Left lung (tissue), 14 donors: ENCODE measurements at places on chromosomes 12 and 14. TPM values are rescaled to one million over a fixed set of nuclear protein-coding genes. Genes with fewer than 3 reads are reported as not detected.

DNA sequence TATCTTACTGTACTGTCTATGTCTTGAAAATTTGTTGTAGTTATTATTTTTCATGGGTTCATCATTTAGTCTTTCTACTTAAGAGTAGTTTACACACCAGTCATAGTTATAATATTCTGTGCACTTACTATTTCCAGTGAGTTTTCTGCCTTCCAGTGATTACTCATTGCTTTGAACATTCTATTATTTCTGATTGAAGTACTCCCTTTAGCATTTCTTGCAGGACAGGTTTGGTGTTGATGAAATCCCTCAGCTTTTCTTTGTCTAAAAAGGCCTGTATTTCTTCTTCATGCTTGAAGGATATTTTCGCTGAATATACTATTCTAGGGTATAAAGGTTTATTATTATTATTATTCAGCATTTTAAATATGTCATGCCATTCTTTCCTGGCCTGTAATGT is 66.8 kb downstream of the TSPAN8 start:
- H3K4me3 ChIP-seq = no peak overlapping the region
- H3K27me3 ChIP-seq = no peaks in the 10 kb centered on the region
- H3K27ac ChIP-seq = no peak overlapping the region
- no peaks in the 10 kb centered on the region for H3K36me3 ChIP-seq
- no peaks in the 10 kb centered on the region for H3K4me1 ChIP-seq

DNA sequence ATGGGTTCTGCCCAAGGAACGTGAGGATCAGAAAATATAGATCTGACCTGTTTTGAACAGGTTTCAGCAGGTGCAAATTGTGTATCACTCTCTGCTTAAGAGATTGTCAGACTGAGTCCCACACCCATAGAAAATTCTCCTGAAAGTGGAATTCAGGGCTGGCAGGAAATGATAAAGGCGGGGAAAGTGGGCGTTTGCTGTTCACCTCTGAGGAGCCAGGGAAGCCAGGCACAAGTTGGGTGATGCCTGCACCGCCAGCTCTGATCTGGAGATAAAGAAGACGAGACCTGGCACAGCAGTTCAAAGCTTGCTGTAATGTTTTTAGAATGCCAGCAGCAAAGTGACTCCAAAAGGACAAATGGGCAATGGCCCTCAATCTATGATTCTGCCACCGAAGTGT is 356.5 kb upstream of the SOX5 start:
- H3K27me3 ChIP-seq = no peaks in the 10 kb centered on the region
- H3K4me3 ChIP-seq = no peak overlapping the region
- no peaks in the 10 kb centered on the region for H3K36me3 ChIP-seq
- no peaks in the 10 kb centered on the region for H3K4me1 ChIP-seq
- H3K27ac ChIP-seq = no peak overlapping the region

DNA sequence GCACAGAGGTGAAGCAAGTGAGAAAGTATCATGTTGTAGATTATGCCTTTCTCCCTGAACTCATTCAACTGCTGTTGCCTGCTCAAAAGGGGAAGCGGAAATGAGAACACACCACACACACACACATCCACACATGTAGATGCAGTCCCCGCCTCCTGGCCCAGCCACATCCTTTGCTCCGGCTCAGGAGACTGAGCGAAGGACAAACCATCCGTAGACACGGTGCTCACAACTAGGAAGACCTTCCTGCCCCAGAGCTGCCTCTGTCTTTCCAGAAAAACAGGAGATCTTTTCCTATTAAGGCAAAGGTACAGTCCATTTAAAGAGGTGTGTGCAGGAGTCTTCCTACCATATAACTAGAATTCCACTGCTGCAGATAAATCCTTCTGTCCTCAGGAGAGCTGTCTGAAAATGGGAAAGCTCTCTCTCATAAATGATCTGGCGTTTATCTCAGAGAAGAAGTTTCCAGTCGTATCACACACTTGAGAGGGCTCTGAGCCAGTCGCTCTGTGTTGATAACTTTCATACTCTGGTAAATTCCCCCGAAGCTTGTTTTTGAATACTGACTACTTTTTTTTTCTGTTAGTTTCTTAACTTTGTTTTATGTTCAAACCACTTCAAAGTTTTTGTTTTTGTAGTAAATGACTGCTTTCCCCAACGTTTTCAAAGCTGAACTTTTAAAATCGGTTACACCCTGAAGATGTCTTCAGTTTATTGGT is at the start of gene TESPA1:
TESPA1 (minus strand) TSS at position 105 of the 719 bp plus-strand sequence. CDS start 10,200 bp downstream, outside the sequence.
- H3K4me1 ChIP-seq = peaks cover 6% of the 10 kb centered on the region
- H3K27me3 ChIP-seq = no peaks in the 10 kb centered on the region
- H3K4me3 ChIP-seq = no peak within 1 kb of the TSS
- H3K27ac ChIP-seq = no peak within 1 kb of the TSS
- H3K36me3 ChIP-seq = no peaks in the 10 kb centered on the region

GRCh38 chr14:104874571-104875411 is 9.7 kb downstream of the CEP170B start:
- H3K4me1 ChIP-seq = peaks cover 7% of the 10 kb centered on the region
- H3K27me3 ChIP-seq = no peaks in the 10 kb centered on the region
- peaks cover 18% of the 10 kb centered on the region for H3K36me3 ChIP-seq
- H3K27ac ChIP-seq = no peak overlapping the region
- DNase-seq = peak; percentile 60
- H3K4me3 ChIP-seq = no peak overlapping the region

GRCh38 chr14:24741871-24742270 is 107.9 kb upstream of the GZMB start:
- DNase-seq = no peak
- no peaks in the 10 kb centered on the region for H3K36me3 ChIP-seq
- H3K4me3 ChIP-seq = no peak overlapping the region
- H3K27ac ChIP-seq = no peak overlapping the region

DNA sequence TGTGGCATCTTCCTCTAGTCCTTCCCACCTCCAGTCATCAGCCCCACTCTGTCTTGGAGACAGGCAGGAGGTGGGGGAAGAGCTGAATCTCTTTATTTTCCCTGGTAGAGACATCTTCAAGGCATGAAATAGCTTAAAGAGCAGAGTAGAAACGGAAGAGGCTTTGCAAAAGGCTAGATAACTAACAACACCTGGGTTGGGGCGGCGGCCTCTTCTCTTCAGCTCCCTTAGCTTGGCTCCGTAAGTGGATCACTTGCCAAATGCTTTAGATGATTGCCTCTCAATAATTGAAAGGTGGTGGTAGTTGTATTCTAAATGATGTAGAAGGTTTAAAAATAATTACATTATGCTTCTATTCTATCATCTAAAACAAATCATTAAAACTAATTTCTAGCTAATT is 36.1 kb downstream of the SSPN start:
- H3K36me3 ChIP-seq = no peaks in the 10 kb centered on the region
- no peak for DNase-seq

GRCh38 chr14:68506021-68506644 is 286.7 kb downstream of the ZFP36L1 start:
- peak overlapping the region; percentile 67 for H3K27ac ChIP-seq
- peak; percentile 75 for DNase-seq
- peaks cover 22% of the 10 kb centered on the region for H3K4me1 ChIP-seq
- no peak overlapping the region for H3K4me3 ChIP-seq

- H3K4me3 ChIP-seq = no peak overlapping the region
- H3K36me3 ChIP-seq = no peaks in the 10 kb centered on the region
- no peaks in the 10 kb centered on the region for H3K27me3 ChIP-seq
- no peaks in the 10 kb centered on the region for H3K4me1 ChIP-seq
Observed at GRCh38 chr14:77014004-77014604, 14.4 kb downstream of the IRF2BPL start.

FAM222A gene
- total RNA-seq = 3.1 TPM

- no peaks in the 10 kb centered on the region for H3K4me1 ChIP-seq
- H3K27ac ChIP-seq = no peak overlapping the region
- H3K36me3 ChIP-seq = no peaks in the 10 kb centered on the region
- no peak for DNase-seq
- no peaks in the 10 kb centered on the region for H3K27me3 ChIP-seq
Observed at GRCh38 chr12:106049105-106049504, 89.6 kb downstream of the NUAK1 start.

GRCh38 chr12:104410786-104411185 is 46.0 kb upstream of the CHST11 start:
- H3K4me1 ChIP-seq = no peaks in the 10 kb centered on the region
- H3K4me3 ChIP-seq = no peak overlapping the region
- no peaks in the 10 kb centered on the region for H3K27me3 ChIP-seq
- H3K27ac ChIP-seq = no peak overlapping the region

- H3K4me3 ChIP-seq = no peak overlapping the region
- H3K4me1 ChIP-seq = peaks cover 15% of the 10 kb centered on the region
- H3K27ac ChIP-seq = peak overlapping the region; percentile 61
Observed at GRCh38 chr14:75401361-75401760, 26.5 kb upstream of the JDP2 start.

- peaks cover 25% of the 10 kb centered on the region for H3K36me3 ChIP-seq
- no peak overlapping the region for H3K4me3 ChIP-seq
- no peaks in the 10 kb centered on the region for H3K4me1 ChIP-seq
- no peak for DNase-seq
Observed at GRCh38 chr12:14910090-14910915, 24.6 kb upstream of the MGP start.

DNA sequence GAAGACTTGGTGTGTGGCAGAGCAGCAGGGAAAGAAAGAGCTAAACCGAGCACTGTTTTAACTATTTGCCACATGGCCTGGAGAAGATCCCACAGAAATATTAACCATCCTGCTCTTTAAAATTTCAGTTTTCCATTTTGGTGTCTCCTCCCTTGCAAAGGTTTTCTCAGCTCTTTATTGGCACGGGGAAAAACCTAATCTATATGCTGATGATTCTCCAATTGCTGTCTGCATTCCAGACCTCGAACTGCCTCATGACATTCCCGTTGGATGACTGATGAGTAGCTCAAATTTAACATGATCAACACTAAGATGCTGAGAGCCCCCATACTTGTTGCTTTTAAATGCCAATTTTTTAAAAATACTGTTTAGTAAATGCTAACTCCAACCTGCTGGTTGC is 115.0 kb downstream of the EMP1 start:
- H3K4me1 ChIP-seq = no peaks in the 10 kb centered on the region
- no peak overlapping the region for H3K27ac ChIP-seq
- no peaks in the 10 kb centered on the region for H3K36me3 ChIP-seq
- H3K4me3 ChIP-seq = no peak overlapping the region
- DNase-seq = no peak
- no peaks in the 10 kb centered on the region for H3K27me3 ChIP-seq

DNA sequence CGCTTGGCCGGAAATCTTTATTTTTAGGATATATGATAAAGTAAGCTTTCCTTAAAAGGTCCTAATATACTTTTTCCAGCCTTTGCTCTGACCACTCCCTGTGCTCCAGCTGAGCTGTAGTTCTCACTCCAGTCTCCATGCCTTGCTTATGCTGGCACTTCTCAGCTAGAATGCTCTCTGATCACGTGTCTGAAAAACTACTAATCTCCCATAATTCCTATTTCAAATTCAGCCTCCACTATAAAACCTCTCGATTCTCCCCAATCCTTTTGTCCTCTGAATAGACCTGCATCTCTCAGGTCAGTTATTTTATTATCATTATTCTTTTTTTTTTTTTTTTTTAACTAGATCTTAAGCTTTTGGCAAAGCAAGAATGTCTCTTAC is 3.7 kb downstream of the BIN2 start:
- DNase-seq = no peak
- no peak overlapping the region for H3K4me3 ChIP-seq
- H3K4me1 ChIP-seq = peaks cover 65% of the 10 kb centered on the region
- no peaks in the 10 kb centered on the region for H3K36me3 ChIP-seq
- peak overlapping the region; percentile 79 for H3K27ac ChIP-seq
- H3K27me3 ChIP-seq = no peaks in the 10 kb centered on the region

GRCh38 chr12:1471224-1471623 is 123.2 kb downstream of the FBXL14 start:
- no peak overlapping the region for H3K4me3 ChIP-seq
- no peaks in the 10 kb centered on the region for H3K4me1 ChIP-seq
- DNase-seq = no peak
- no peaks in the 10 kb centered on the region for H3K27me3 ChIP-seq
- H3K36me3 ChIP-seq = no peaks in the 10 kb centered on the region

DNA sequence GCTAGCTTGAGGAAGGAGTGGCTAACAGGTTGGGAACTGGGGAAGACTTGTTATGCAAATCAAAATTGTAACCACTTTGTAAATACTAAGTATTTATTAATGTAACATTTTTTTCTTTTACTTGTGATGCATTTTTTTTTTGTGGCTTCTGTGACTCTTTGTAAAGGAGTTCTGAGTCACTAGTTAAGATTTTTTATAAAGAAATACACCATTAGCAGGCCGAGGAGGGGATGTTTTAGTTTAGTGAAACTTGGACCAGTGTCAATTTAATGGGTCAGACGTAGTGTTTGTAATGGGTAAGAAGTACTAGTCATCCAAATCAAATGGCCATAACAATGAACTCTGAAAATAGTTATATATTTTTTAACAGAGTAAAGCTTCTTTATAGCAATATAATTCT is 43.1 kb downstream of the AKAP6 start:
- no peaks in the 10 kb centered on the region for H3K27me3 ChIP-seq
- no peak overlapping the region for H3K27ac ChIP-seq
- H3K36me3 ChIP-seq = no peaks in the 10 kb centered on the region

DNA sequence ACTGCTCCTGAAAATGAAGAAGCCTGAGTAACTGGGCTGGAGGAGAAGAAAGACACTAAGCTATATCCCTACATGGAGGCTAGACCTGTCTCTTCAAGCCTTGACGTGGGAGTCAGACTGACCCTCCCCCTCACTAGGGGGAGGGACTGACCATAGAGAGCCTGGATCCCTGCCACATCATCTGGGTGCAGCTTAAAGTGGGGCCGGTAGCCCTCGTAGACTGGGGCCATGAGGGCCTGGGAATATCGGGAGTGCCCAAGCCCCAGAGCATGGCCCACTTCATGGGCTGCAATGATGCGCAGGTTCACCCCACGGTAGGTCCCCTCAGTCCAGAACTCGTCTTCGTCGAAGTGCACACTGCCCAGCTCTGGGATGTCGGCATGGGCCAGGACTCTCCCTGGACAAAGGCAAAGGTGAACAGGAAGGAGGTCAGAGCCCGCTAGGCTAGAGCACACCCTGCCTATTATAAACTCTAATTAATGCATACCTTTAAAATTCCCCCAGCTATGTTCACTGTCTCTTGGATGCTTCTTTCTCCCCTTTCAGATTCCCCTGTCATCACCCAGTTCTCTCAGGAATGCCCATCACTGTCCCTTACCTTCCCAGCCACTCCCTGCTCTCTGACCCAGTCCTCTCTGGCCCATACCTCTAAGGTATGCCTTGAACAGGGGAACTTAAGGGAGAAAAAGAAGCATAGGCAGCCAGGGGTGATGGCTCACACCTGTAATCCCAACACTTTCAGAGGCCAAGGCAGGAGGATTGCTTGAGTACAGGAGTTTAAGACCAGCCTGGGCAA is 3.2 kb downstream of the MMP19 start:
- peaks cover 9% of the 10 kb centered on the region for H3K4me1 ChIP-seq
- no peak for DNase-seq
- no peak overlapping the region for H3K4me3 ChIP-seq
- no peaks in the 10 kb centered on the region for H3K27me3 ChIP-seq
- no peak overlapping the region for H3K27ac ChIP-seq

- no peak overlapping the region for H3K4me3 ChIP-seq
- H3K27ac ChIP-seq = no peak overlapping the region
- H3K27me3 ChIP-seq = no peaks in the 10 kb centered on the region
- H3K36me3 ChIP-seq = no peaks in the 10 kb centered on the region
- H3K4me1 ChIP-seq = no peaks in the 10 kb centered on the region
- DNase-seq = no peak
Observed at GRCh38 chr12:59695379-59695778, 99.5 kb downstream of the SLC16A7 start.

CLBA1 gene
- total RNA-seq = 8.5 TPM
